GM12892 (cell line): ENCODE measurements at places on chromosomes 5 and 9.

DNA sequence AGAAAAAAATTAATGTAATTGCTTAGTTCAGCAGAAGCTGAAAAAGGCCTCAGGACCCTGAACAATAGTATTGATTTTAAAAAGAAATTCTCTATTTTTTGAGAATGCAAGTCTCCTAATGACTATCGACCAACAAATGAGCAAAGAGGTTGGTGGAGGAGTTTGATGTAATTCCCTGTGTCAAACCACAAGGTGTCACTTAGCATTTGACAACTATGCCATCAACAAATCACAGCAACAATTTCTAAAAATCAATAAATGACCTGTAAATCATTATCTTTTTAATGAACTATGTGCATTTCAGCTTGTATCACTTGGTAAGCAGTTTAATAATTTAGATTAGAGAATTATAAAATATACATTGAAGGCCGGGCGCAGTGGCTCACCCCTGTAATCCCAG, 133.7 kb downstream of the PRELID2 start:
- DNase-seq, result no peak

GRCh38 chr9:97039514-97039860, 545 bp upstream of the CTSV start:
- DNase-seq, result peak; percentile 16

DNA sequence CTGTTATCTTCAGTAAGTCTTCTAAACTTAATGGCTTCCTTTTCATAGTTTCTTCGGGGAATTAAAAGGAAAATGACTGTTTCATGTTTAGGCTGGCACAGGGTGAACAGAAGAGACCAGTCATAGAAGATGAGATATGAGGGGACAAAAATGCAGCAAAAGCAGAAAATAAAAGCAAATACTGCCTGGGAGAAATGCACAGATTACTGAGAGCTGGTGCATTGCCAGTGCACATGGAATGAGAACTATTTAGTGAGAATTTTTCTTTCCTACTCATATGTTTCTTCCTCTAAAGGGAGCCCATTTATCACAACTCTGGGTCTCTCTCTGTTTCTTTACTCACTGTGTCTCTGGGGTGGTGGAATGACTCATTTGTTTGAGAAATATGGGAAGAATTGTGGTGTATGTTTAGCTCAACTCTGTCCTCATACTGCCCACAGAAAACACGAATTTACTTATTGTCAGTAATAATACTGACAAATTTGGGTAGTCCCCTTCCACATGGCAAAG, 25.9 kb upstream of the ANKRD55 start:
- DNase-seq, result no peak

DNA sequence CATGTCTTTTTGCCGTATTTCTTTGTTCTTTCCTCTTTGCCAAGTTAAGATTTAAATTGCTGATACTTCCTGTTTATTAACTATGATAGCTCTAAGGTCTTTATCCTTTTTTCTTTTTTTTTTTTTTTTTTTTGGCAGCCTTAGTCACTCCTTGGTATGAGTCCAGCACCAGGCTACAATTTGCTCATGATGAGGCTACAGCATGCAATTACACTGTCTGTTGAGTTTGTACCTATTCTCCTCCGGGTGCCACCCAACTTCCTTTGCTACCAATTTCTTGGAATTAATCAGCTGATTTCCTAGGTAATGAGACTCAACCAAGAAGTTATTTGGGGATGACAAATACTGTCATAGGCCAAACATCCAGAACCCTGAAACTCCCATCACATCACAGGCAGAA, 25.5 kb downstream of the ACTL7B start:
- DNase-seq, result no peak

DNA sequence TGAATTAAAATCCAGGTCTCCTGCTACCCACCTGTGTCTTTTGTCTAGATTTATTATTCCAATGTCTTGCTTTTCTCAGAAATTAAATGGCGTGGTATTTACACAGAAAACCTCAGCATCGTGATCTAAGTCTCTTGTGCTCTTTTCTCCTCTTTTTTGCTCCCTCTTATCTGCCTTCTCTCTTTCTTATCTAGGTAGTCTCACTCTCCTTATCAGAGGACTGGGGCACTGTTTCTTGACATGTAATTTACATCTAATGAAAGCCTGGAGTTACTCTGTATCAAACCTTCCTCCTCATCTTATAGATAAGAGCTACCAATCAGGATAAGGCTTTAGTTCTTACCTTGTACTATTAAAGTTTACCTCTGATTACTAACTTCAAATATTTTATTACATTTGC, 933.8 kb downstream of the TLE1 start:
- no peak for DNase-seq

DNA sequence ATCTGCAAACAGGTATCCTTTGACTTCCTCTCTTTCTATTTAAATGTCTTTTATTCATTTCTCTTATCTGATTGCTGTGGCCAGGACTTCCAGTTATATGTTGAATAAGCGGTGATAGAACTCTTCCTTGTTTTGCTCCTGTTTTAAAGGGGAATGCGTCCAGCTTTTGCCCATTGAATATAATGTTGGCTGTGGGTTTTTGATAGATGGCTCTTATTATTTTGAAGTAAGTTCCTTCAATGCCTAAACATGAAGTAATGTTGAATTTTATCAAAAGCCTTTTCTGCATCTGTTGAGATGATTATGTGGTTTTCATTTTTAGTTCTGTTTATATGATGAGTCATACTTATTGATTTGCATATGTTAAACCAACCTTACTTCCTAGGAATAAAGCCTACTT, 300.5 kb upstream of the CTNND2 start:
- no peak for DNase-seq

GRCh38 chr5:40334242-40334635, 345.5 kb upstream of the PTGER4 start:
- no peak for DNase-seq

- DNase-seq, result no peak
Observed at GRCh38 chr9:3773362-3774060, 247.7 kb upstream of the RFX3 start.

GRCh38 chr9:396396-396795, 181.7 kb downstream of the DOCK8 start:
- no peak for DNase-seq

DNA sequence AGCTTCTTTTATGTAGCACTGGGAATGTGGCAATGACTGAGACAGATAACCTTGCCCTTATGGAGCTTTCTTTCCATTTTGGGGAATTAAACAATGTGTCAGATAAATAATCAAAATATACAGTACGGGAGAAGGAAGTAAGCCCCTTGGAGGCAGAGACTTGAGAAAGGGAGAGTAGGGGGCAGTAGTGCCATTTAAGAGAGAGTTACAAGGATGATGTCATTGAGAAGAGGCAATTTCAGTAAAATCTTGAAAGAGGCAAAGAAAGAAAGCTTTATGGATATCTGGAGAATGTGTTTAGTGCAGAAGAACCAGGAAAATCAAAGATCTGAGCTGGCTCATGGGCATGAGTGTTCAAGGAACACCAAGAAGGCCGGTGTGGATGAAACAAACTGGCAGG, 77.3 kb downstream of the KCTD16 start:
- DNase-seq, result no peak

DNA sequence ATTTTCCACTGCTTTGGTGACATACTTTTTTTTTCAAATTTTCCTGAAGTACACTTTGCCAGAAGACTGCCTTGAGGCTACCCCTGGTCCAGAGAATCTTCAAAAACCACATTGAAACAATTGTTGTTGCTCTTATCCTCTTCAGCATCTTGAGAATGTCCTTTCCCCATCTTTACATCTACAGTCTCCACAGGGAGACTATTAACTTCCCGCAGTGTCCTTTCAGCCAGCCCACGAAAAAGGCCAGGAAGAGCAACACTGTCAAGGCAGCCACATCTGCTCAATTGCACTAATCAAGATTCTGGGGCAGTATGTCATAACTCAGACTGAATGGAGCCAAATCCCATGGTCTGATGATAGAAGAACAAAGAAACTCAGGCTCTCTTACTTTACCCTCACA, 148.3 kb downstream of the ENC1 start:
- DNase-seq, result no peak

DNA sequence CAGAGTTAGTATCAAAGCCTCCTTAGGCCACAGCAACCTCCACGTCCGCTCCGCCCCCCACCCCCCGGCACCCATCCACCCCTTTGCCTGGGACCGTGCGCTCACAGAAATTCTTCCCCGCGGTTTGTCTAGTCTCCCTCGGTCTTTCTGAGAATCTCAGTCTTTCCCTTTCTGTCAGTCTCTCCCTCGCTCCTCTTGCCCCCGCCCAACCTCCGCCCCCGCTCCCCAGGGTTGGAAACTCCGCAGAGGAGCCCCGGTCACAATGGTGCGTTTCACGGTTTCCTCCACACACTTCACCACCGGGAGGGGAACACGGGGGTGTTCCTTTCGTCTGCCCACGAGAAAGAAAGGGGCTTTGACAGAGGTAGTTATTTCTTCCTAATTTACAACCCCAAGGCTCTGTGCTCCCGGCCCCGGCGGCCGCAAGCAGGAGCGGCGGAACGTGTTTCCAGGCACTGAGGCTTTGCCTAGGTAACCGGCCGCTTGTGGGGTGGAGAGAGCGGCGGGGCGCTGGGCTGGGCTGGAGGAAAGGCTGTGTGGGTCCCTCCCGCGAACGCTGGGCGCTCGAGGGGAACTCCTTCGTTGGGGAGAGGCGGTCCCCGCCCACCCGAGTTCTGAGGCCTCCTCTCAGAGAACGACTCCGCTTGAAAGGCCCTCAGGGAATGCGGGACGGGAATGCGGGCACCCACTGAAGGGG, 2.1 kb downstream of the NR4A3 start:
- peak; percentile 55 for DNase-seq

DNA sequence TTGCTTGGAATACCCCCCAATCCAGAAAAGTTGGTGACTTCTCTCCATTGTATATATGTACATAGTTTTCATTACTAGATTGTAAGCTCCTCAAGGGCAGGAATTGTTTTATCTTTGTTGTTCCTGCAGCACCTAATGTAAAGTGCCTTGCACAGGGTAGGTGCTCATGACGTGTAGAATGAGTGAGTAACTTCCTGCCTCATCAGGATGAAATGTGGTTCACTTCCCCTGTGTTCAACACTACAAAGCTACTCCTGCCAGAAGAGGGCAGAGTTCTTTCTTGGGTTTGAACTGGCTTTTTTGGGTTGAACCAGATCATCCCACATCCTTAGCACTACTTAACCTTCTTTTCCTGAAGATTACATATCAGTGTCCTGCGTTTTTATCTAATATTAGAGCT, 23.9 kb downstream of the GTF3C4 start:
- DNase-seq, result no peak

GRCh38 chr5:62727861-62728260, 149.2 kb downstream of the LRRC70 start:
- no peak for DNase-seq

DNA sequence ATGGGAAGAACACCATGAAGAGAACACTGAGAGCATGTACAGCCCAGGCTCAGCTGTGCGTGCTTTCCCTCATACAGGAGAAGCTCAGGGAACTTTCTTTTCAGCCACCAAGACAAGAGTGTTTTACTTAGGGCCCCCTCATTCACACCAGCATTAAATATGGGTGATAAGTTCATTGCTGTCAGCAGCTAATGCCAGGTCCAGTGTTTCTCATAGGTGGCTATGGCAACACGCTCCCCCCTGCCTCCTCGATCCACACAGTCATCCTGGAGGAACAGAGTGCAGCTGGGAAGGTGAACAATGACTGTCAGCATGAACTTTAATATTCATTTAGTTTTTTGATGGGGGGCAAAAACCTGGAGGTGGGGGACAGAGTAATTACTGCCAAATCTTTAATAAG, 54.4 kb downstream of the TEX10 start:
- no peak for DNase-seq

- no peak for DNase-seq
Observed at GRCh38 chr5:32029261-32029660, 144.9 kb downstream of the GOLPH3 start.

DNA sequence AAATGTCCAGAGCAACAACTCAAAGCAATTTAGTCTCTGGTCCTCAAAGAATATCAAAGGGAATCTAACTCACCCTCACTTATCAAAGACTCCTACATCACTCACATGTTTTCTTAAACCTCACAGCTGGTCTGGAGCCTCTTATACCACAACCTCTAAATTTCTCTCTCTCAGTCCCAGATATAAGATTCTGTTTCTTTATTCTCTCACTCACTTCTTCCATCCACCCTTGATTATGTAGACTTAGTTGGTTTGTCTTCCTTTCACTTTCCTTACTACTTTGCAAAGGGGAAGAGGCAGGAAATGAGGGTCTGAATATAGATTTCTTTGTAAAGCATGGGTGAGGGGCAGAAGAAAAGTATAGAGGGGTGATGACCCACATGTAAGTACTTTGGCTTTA, 75.4 kb upstream of the STARD4 start:
- DNase-seq, result no peak

DNA sequence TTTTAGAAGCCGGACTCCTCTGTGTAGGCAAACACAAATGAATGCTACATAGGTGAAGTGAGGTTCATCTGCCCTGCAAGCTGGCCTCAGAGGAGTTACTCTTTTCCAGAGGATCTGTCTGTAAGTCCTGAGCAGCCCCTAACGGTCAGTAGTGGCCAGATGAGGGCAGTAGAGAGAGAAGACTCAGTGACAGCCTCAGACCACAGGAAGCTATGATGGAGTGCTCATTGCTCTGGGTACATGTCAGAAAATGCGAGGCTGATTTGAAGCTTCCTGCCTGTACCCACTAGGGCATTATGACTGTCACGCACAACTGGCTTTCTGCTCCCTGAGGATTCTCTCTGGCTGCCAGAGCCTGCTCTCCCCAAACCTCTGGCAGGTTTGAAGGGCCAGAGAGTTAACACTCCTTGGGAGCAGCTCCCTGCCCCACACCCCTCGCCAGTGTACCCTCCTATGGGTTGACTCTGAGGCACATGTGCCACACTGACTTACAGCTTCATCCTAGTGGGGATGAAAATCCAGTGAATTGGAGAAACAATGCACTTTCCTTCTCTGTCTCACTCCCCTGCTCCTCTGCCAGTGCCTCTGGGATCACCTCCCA, 141.5 kb downstream of the GABRG2 start:
- no peak for DNase-seq

GRCh38 chr9:99573085-99573484, 248.6 kb upstream of the NR4A3 start:
- DNase-seq, result no peak

DNA sequence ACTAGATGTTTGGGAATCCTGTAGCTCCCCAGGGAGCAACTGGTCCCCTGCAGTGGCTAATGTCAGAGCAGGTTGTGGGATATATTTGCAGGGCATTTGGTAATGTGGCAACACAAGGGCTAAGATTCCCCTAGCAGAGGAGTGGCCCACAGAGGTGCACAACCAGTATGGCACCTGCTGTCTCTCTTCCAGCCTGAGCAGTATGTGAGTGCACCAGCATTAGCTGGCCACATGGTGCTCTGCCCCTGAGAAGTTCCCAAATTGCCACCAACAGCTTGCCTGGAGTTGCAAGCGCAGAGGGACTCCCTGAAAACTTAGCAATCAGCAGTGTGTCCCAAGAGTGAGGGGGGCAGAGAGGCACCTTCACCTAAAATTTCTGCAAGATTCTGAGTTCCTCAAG, 53.2 kb upstream of the SNCAIP start:
- no peak for DNase-seq
